Suprapubic skin (tissue), 4 donors: ENCODE measurements at places on chromosomes 6 and 20. TPM values are rescaled to one million over a fixed set of nuclear protein-coding genes. Genes with fewer than 3 reads are reported as not detected.

DNA sequence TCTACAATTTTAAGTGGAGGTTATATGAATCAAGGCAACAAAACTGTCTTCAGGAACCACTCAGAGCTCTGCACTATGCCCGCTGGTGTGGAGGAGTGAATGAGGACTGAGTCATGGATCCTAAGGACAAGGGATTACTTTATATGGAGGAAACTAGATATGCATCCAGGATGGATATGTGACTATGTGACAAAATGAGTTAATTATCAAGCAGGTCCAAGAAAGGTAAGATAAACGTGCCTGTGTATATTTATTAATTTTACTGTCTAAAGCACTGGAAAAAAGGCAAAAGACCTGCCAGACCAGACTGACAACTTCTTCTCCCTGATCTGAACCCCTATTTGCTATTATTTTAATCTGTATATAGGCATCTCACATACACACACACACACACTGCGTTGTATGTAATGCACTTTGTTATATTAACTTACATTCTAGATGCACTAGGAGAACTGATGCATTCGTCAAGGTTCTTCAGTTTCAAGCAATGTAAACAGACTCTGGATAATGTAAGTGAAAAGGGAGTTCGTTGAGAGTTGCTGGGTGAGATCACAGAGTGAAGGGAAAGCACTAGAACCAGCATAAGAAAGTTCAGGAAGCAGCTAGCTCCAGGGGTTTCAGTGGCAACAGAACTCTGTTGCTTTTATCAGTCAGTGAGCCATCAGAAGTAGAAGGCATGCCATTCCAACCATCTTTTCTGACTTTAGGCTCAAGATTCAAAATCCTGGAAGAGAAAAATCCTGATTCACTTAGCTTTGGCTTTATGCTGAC lies 26.4 kb upstream of the ADGRG6 start:
- DNase-seq, result no peak

GRCh38 chr6:75084018-75084417 lies 121.8 kb downstream of the COL12A1 start:
- DNase-seq, result no peak

GRCh38 chr6:134503585-134504281 lies 185.8 kb upstream of the SGK1 start:
- no peak for DNase-seq

Gene PHACTR3
- total RNA-seq, result 9.0 TPM

GRCh38 chr20:221258-221830 lies 5.7 kb upstream of the DEFB129 start:
- no peak for DNase-seq

Gene HRH3
- not detected for total RNA-seq
